ENCODE measurements at places on chromosomes 3 and 15.

- DNase-seq, result no peak
These were observed 416.6 kb upstream of the NECTIN3 start for GRCh38 chr3:110654843-110655502.

DNA sequence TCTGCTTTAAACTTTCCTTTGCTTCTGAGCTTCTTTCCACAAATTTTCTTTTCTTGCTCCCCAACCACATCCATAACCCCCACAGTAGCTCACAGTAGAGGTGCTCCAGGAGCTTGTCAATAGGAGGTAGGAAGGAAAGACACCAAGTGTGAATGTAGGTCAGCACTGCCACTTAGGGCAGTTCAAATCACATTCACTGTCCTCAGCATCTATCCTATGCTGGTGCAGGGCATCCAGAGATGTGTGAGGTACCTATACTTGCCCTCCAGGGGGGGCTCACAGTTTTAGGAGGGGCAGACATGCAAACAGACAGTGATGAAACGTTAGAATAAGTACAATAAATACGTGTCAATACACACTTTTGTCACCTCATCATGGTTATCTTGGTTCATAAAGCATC lies 1.5 kb upstream of the SPSB4 start:
- peak; percentile 49 for DNase-seq

- DNase-seq, result no peak
These were observed 155.0 kb downstream of the NLGN1 start for GRCh38 chr3:173552526-173552925.

DNA sequence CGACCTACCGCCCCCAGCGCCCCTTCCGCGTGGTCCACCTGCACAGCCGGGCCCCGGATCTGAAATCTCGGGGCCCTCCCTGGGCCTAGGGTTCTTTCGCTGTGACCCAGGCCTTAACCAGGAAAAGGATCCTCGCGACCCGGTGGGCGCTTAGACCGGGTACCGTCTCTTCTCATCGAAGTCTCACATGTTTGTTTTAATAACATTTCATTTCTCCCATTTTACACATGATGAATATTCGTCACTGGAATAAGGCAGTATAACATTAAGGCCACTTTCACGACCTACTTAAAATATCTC lies 277 bp upstream of the DALRD3 start:
- no peak for DNase-seq

GRCh38 chr3:35737080-35737479 lies 97.8 kb downstream of the ARPP21 start:
- DNase-seq, result no peak

GRCh38 chr15:22839046-22839695 lies 705 bp downstream of the NIPA2 start:
- DNase-seq, result no peak

GRCh38 chr15:48292458-48292857 lies 38.8 kb upstream of the DUT start:
- no peak for DNase-seq

DNA sequence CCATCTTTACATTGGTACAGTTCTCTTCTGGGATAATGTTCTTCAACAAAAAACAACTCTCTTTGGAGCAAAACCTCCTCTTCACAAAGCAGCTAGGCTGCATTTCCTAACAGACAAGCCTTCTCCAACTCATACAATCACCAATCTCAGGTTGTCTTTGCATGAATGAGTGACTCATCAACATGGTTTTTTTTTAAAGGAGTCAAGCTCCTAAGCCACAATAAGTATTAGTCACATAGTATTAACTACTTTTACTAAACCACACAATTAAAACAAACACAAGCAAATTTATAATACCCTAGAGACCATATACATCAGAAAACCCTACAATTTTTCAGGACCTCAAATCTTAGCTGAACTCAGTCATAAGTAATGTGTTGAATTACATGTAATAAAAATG lies 137.4 kb downstream of the TBC1D5 start:
- DNase-seq, result no peak

GRCh38 chr3:53577506-53577905 lies 83.1 kb downstream of the CACNA1D start:
- DNase-seq, result no peak

DNA sequence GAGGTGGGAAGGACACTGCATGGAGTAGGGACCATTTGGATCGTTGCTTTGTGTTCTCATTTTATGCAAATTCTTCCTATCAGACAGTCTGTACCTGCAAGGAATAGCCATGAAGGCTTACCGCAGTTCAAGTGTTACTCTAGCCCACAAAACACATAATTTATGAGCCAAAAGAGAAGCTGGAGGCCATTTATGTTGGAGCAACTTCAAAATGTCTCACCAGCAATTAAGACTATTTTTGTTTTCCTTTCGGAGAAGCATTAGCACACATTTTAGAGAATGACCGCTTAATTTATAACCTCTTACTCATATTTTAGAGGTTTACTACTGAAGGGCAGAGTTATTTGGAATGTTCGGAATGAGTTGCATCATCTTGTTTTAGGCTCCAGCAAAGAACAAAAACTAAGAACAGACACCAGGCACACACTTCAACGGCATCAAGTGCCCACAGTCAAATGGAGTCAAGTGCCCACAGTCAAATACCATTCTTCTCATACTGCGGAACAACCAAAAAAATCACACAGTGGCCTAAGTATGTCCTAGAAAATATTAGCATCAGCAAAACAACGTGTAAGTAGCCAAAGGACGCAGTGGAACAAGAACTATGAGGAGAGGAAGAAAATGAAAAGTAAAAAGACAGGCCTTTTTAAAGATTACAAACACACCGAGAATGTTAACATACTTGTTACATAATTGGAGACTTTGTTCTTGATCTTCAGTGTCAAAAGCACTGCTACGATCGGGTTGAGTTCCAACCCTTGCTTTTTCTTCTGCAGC lies 17.5 kb upstream of the GOLGA8J start:
- no peak for DNase-seq

DNA sequence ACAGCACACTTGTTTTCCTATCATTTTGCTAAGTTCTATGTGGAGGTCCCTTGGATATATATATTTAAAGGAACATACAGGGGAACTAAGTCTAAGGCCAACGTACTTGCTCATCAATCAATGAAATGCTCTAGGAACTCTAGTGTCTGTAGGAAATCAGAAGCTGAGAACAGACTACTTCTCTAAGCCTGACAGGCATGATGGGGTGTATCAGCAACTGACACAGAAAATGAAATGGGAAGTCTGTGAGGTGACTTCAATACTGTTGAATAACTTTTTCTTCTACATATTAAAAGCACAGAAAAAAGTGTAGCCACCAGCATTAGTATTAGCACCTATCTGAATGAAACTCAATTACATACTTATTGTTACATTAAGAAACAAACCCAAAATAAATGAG lies 56.9 kb upstream of the CSPG5 start:
- no peak for DNase-seq

Measured in HEK293T (cell line).